Immature natural killer cell (primary cell): ENCODE measurements at places on chromosomes 1 and 21.

DNA sequence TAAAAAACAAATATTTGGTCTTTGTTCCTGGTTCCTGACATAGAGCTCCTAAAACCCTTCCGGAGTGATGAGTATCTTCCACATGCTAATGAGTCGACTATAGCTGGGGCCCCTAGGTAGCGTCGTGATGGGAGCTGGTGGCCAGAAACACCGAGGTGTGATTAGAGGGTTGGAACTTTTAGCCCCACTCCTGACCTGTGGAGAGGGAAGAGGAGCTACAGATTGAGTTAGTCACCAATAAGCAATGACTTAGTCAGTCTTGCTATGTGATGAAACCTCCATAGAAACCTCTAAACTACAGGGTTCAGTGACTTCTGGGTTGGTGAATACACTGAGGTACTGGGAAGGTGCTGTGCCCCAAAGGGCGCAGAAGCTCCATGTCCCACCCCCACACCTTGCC is 30.1 kb upstream of the PLD5 start:
- DNase-seq = no peak

DNA sequence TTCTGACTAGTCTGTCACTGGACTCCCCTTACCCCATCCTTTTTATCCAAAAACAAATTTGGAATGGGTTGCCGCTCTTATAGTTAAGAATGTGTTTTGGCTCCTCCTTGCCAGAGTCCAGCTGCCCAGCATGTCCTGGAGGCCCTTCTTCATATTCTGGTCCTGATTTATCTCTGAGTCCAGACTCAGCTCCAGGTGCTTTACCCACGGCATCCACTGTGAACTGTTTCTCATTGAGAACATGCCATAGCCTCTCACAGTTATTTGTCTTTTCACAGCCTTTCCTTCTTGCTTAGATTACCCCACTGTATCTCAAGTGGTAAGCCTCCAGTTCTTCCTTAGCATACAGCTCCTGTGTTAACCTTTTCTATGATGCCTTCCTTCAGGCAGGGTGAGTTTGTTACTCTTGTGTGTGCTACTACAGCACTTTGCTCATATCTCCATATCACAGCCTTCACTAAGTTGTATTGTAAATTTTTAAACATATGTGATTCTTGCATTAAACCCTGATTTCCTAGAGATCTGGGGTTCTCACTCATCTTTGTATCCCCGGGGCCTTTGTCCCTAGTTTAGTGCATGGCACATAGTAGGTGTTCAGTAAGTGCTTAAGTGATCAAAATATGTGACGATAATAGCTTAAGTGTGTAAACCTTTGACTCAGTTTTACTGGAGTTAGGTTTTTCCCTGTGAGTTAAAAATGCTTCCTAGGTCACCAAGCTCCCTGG is 116.0 kb downstream of the OSBPL9 start:
- DNase-seq = no peak

- DNase-seq = no peak
These were observed 24.0 kb upstream of the TDRD10 start for GRCh38 chr1:154478013-154478412.

DNA sequence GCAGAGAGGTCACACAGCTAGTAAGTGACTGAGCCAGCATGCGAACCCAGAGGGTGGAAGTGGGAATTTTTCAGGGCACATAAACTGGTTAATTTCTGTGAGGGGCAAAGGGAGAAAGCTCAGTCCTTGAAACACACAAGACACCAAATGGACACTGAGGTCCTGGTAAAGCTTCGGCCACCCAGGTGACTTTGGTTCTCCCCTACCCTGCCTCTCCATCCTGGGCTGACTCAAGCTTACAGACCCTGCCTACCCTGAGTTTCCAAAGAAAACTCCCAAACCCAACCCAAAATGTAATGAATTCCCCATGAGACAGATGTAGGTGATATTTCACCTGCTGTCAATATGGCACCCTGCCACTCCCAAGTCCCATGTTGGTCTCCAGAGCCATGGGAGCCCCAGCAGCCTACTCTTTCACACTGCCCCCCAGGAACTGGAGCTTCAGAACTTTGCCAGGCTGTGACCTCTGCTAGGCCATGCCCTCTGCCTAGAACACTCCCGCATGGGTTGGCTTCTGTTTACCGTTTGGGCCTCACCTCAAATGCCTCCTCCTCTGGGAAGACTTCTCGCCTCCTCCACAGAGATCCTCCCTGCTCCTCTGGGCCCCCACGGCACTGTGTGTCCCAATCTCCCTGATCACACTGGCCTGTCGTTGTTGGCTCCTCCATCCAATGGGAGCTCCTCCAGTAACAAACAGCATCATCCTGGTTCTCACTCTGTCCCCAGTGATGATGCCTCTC is 3.7 kb upstream of the LRP8 start:
- DNase-seq = no peak

GRCh38 chr21:40845441-40845995 is 1.4 kb downstream of the DSCAM start:
- DNase-seq = no peak

DNA sequence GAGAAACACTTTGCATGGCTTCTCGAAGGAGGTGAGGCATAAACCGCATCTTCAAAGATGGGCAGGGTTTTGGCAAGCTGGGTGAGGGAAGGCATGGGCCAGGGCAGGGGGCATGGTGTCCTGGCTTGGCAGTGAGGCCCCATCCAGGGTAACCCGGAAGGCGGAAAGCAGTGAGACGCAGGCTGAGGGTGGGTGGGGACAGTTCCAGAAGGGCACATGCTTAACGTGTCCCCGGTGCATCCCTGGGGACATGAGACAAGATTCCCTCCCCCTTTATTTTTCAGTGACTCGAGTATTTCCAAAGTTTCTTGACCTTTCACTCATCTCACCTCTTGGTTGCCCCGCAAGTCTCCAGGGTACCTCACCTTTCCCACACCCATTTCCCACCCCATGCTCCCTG is 122.8 kb upstream of the SLC25A33 start:
- DNase-seq = no peak
